ENCODE measurements at places on chromosomes 7 and 10.

GRCh38 chr7:131004371-131004770, 270.4 kb upstream of the KLF14 start:
- DNase-seq = no peak

DNA sequence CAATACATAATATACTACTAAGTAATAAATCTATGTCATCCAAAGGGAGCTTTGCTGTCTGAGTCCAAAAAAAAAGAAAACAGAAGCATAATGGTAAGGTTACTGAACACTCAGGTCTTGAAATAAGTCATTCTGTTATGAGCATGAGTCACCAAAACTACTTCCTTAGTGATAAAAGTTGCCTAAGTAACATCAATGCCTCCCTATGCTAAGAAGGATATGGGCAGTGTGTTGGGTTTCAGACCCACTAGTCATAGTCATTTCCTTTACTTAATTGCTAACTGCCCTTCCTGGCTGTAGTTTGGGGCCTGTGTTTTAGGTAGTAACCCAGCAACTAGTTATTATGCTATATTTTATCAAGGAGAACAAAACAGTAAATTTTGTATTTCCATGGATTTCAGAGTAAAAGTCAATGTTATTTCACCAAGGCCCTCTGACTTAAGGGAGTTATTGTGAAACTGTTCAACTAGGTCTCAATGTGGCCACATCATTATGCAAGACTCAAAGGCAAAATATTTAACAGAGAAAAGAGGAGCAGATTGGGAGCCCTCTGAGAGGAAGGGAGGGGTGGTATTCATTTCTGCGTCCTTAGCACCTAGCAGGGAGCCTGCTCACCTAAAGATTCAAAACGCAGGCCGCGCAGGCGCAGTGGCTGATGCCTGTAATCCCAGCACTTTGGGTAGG, 11.7 kb upstream of the VIM start:
- DNase-seq = no peak

DNA sequence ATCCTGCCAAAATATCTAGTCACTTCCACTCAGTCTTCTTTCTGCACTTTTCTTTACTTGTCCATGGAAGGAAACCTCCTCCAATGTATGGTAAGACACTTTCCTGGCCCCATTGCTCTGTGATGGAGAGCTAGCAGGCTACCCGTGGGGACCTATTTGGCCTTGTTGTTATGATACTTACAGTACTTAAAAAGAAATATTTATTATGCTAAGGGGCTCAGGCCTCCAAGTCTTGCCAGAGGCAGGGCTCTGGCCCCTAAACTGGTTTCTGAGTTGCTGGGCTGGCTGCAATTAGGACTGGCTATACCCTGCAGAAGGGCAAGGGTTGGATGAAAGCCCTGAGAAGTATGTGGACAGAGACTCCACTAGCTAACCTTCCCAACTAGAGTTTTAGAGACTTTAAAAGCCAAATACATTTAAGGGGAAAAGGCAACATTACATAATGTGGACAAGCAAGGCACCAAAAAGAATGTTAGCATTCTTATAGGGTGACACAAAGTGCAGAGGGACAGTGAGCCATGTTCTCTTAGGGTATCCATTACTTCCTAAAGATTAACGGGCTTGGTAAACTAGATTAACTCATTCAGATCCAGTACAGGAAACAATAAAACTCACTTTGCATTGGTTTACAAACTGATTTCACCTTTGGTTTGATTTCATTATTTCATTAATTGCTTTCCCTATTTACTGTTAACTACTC, 84.9 kb upstream of the INHBA start:
- no peak for DNase-seq

DNA sequence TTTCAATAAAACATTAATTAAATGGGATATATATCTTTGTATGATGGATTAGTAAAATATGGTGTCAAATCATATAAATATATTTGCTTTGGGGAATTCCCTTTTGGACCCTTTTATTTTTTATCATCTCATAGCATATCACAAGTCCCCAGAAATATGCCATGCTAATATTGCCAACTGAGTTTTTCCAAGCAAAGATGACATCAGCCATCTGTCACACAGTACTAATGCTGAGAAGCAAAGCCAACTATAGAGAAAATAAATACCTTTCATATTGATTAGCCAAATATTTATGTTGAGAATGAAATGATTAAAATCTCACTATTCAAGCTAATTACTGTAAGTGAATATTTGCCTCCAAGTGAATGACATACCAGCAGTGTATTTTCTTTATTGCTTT, 575.3 kb downstream of the ETV1 start:
- DNase-seq = no peak

DNA sequence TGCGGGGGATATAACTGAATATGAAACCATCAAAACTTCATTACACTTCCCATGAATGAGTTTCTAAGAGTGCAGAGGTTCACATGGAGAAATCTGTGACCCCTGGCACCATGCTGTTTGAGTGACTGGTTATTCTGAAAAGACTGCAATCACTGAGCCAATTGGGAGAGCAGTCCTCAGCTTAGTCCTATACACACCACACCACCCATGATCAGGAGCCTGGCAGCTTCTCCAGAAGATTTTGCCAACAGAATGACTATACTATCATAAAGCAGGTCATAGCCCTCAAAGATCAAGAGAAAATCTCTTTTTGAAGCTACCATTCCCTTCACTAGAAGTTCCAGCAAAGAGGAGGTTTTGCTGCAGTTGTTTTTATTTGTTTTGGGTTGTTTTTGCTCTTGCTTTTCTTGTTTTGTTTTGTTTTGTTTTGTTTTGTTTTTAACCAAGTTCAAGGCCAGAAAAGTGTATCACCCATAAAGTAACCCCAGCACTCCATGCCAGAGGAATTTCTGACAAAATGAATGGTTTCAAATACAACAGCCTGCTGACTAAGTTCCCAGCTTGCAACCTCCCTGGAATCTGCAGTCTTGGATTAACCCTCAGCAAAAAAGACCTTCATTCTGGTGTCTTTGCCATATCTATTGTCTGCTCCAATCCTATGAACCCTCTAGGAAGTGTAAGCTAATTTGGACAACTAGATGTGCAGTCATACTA, 19.7 kb upstream of the HGF start:
- DNase-seq = no peak

DNA sequence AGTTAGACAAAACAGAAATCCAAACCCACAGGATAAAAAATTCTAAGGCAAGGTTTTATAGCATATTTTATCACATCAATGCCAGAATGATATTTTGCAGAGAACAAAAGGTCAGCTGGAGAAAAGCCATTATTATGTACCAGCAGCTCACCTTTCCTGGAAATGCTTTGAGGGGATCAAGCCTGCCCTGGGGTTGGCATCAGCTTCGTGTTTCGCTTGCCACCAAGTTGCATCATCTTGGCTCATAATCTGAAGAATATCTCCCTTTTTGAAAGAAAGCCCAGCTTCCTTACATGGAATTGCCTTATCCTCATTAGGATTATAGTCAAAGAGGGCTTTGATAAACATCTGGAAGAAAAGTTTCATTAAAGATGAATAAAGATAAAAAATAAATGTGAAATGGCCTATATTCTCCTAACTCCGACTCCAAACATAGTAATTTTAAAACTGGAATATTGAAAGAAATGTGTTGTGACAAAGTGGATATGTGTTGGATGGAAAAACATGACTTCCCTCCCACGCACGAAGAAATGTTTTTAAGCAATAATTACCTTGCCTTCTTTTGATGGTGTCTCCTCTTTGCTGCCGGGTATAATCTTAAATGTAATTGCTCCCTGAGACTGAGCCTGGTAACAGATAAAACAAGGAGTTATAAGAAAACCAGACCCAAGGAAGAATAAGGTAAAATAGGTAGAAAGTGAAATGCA, 121.3 kb upstream of the ODAD2 start:
- DNase-seq = no peak

- DNase-seq = no peak
Measured at GRCh38 chr10:122468926-122469781, 7.8 kb downstream of the HTRA1 start.

DNA sequence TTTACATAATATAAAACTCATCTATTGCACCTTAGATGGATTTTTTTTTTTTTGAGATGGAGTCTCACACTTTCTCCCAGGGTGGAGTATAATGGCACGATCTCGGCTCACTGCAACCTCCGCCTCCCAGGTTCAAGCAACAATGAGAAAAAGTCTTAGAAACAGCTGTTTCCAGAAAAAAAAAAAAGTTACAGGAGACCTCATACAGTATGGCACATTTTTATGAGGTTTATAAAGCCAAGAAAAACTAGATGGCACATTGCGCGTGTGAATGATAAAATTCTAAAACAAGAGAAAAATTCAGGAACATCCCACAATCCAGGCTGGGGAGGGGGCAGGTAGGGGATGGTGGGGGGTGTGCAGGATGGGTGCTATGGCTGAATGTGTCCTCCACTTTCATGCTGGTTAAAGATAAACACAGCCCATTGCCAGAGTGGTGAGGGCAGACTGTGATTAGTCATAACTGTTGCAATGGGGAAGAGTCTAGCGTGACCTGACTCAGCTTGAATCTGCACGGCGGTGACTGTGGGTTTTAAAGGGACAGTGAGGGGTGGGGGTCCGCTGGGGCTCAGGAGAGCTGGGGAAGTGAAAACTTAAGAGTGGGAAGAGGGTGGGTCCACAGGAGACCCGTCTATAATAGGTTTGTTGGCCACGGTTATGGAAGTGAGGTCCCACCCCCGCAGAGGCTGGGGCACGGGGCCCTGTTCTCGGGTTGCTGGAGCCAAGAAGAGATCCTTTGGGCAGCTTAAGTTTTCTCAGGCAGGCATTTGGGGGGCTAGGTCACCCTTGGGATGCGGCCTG, 11.9 kb upstream of the LRRC27 start:
- DNase-seq = no peak

- no peak for DNase-seq
Measured at GRCh38 chr10:121741248-121741792, 143.1 kb upstream of the FGFR2 start.

DNA sequence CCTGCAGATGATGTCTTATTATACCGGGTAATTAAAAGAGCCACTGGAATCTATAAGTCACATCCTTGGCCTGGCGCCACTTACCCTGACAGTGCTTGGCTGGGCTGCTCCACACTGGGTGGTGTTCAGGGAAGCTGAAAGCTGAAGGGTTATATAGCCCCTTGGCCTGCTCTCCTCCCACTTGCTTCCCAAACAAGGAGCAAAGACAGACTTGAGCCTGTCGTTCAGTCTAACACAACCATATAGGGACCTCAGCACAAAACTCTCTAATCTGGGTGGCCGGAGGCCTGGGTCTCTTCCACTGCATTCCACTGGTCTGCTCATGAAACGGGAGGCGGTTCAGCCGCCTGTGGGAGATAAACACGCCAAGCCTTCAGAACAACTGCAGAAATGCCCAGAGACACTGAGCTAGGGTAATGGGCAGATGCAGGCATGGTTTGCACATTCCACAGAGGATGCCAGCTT, at the start of gene ACTA2:
Gene ACTA2, minus strand, starts transcription at position 127 of the 465 bp plus-strand sequence. CDS start 3,843 bp downstream, outside the sequence.
- DNase-seq = no peak

- DNase-seq = no peak
Measured at GRCh38 chr7:4050126-4050660, 631.9 kb upstream of the FOXK1 start.

- no peak for DNase-seq
Measured at GRCh38 chr10:64846700-64847099, 1325.5 kb downstream of the REEP3 start.

DNA sequence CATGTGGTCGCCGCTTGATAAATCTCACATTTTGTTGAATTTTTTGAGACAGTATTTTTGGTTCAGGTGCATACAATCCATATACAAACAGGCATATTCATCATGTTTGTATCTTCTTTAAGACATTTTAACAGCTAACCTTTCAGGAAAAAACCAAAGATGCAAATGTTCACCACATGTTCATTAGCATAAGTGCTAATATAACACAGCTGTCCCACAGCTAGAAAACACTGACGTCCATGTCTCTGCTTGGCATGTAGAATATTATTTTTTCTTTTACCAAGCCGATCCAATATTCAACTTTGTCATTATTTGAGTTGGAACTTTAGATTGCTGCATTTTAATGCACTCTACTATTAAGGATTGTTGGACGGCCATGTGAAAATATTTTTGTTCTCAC, 31.2 kb downstream of the BMPER start:
- no peak for DNase-seq

DNA sequence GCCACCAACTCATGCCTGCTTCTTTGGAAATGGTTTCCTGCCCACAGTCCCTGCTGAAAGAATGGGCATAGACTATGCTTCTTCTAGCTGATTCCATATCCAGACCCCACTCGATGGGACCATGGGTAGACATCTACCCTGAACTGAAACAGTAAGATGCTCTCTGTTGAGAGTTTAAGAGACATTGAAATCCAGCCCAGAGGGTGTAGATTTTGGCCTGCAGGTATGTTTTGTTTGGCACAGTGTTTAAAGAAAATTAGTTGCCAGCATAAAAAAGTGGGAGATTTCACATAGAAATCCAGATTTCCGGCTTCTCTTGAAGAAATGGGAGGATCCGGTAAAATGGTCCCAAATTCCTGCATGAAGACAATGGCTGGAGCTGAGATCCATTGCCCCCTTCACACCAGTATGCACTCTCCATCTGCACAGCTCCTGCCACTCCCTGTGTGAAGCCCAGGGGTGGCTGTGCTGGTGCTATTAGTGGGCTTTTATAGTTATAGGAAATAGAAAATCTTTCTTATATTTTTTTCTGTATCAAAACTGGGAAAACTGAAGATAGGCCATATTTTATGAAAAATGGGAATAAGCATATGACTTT, 218.1 kb downstream of the PTEN start:
- no peak for DNase-seq

DNA sequence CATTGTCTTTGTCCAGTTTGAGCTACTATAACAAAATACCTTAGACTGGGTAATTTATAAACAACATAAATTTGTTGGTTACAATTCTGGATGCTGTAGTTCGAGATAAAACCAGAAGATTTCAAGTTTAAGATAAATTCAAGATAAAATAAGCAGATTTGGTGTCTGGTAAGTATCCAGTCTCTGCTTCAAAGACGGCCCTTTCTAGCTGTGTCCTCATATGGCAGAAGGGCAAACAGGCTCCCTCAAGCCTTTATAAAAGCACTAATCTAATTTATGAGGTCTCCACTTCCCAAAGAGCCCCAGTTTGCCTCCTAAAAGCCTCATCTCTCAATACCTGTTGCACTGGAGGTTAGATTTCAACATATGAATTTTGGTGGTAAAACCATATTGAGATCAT, 31.1 kb upstream of the SGCE start:
- DNase-seq = no peak

DNA sequence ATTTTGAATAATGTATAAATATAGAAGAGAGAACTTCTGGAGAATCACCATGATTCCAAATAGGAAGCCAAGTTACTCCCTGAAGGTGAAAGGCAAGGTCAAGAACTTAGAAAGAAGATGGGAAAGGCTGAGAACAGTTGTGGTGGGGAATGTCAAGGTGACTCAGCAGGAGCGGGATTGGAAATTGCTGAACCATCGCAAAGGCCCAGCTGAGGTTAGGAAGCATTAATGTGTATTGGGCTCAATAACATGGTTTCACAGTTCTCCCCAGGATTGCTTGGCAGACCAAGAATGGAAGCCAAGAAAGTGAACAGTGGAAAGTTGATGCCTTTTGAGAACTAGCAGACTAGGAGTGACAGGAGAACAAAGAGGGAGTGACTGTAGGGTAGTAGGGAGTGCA, 133.3 kb downstream of the VTI1A start:
- DNase-seq = no peak
